ENCODE measurements at places on chromosomes 5 and 9.

- no peak for DNase-seq
These were observed 232.8 kb upstream of the PTGER4 start for GRCh38 chr5:40446910-40447309.

DNA sequence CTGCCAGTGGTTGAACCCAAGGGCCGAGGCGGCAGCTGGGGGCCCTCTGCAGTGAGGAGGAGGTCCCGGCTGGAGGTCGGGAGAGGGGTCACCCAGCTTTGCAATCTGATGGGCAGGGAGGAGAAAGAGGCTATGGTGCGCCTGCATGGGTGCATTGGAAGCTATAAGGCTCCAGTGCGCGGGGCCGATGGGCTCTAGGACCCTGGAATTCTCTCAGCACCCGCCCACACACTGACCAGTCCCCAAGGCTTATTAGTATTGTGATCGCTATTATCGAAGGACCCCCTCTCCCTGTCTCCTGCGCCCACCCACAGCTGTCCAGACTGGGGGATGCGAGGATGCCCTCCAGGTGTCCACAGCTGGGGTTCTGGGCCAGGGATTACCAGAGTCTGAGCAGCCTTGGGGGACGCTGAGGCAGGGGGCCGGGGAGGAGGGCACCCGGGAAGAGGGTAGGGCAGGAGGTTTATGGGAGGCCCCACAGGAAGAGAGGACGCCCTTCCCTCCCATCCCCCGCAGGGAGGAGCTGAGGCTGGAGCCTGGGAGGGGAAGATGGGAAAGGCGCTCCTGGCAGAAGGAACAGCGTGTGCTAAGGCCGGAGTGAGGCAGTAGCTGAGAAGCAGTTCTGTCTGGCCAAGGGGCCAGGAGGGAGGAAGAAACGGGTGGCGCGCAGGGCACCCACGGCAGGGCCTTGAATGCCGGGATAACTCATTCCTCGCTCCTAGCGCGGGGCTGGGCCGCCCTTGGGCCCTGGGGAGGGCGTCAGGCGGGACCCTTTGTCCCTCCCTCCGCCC, 24.2 kb downstream of the C9orf50 start:
- DNase-seq, result no peak

DNA sequence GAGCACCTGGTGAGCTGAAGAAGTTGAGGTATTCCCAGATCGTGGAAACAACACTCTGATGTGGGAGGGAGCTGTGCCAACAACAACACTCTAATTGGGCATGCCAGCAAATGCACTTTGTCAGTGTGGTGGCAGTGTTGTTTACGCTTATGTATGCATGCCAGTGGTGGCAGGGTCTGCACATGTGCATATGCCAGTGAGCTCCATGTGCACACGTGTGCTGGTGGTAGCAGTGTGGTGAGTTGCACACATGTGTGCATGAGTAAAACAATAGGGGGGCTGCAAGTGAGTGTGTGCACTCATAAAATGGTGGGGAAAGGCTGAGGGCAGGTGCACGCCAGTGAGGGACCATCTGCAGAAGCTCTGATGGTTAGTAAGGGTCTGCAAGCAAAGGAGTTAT, 134.2 kb downstream of the DMRTA1 start:
- DNase-seq, result no peak

- DNase-seq, result no peak
These were observed 108.6 kb upstream of the RAD23B start for GRCh38 chr9:107174441-107174840.

DNA sequence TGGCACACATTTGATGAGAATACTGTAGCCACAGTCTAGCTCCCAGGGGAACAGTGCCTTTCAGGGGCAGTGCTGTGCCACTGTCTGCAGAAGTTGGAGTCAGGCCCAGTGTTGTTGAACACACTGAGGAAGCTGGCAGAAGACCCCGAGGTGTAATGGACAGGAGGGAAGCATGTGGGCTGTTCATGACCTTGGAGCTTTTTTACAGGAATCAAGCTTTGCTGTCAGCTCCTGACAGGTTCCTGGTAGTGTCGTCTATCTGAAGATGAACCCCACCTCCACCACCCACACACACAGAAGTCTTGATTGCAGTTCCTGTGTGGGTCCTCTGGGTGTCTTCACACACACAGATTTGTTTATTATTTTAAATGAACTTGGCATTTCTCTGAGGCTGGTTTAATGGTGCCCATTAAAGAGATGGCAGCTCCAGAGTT, 40.3 kb upstream of the TNFAIP8 start:
- DNase-seq, result no peak

- DNase-seq, result peak; percentile 8
These were observed 24.7 kb upstream of the CETN3 start for GRCh38 chr5:90434116-90434714.
